ENCODE measurements at places on chromosomes 16 and 17.

GRCh38 chr17:76904116-76904515 is 35.9 kb downstream of the MGAT5B start:
- no peak for DNase-seq

DNA sequence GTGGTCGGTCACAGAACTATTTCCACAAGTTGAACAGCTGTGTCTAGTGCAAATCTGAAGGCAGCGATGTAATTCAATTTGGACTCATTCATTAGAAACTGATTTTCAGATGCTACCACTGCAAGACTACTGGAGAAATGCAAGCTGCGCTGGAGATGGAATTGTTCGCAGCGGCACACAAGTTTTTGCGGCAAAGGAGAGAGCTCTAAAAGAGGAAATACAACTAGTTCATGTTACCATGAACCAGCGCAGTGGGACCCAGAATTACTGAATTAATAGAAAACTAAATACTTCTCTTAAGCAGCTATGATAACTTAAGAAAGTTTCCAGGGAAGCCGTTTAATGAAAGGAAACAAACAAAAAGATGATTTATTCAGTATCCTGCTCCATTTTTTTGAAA is 1.9 kb downstream of the CREBBP start:
- no peak for DNase-seq

GRCh38 chr16:85570213-85570734 is 42.8 kb upstream of the GSE1 start:
- no peak for DNase-seq

DNA sequence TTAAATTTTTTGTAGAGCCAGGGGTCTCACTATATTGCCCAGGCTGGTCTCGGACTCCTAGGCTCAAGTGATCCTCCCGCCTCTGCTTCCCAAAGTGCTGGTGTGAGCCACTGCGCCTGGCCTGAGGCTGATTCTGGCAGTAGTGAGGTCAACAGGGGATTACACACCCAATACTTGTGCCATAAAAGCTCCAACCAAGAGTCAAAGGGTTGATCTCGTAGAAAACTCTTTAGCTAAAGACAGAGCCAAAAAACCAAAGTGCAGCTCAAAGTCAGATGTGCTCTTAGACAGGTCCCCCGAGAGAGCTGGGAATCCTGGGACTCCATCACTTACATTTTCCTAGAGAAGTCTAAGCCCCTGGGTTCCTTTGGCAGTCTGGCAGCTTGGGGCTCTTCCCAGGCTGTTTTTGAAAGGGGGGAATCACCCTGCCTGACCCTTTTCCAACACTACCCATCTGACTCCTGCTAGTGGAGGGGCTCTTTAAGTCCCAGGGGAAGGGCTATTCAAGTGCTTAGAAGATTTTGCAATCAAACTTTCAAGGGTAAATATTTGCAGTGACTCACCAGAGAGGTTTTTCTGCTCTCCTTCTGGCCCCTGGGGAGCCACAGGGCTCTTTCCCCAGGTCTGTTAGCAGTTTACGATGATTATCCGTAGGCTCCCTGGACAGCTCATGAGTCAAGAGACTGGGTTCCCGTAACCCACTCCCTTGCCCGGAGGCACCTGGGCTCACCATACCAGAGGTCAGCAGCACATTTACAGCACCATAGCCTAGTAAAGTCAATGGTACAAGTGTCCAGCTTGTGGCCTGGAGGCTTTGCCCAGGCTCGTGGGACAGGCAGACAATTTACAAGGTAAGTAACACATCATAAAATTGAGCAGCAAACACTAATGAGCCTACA is 408.7 kb downstream of the SLC39A11 start:
- DNase-seq: peak; percentile 86

- no peak for DNase-seq
Observed at GRCh38 chr17:8360260-8360659, 16.2 kb downstream of the KRABD2 start.

- no peak for DNase-seq
Observed at GRCh38 chr17:79163071-79163470, 88.4 kb downstream of the ENGASE start.

DNA sequence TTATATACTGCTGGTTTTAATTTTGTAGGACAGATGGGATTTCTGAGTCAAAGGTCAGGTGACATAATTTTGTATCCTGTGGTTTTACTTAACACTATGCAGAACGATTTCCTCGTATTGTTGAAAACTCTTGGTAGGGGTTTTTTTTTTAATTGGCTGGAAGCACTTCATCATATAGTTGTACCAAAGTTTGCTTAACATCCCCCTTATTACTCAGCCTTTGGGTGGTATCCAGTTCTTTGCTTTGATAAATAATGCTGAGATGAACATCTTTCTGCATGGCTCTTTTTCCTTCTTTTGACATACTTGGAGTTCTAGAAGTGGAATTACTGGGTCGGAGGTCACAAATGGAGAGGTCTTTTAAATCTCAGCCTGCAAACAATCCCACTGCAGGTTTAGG is 419.1 kb downstream of the MAF start:
- DNase-seq: no peak

DNA sequence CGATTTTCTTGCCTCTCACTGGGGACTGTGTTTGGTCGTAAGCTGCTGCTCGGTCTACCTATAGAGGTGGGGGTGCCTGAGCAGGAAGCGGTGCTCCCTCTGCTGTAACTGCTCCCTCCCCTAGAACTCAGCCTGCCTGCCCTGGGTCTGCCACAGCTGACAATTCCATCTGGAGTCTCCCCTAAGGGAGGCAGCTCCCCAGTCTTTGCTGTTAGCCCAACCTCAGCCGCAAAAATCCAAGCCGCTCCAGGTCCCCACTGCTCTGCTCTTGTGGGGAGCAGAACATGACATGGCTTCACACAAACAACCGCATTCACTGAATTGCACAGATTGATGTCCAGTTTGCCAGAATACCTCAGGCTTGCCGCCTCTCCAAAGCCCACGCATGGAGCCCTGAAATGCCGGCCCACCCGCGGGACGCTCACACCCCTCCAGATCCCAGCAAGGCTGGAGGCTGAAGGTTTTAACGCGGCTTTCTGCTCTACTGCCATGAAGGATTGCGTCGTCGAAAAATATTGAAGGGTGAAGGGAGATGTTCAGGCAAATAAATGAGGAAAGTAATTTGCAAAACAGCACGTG is 221.5 kb upstream of the FOXF1 start:
- no peak for DNase-seq

GRCh38 chr17:74527081-74527480 is 4.2 kb downstream of the CD300LB start:
- no peak for DNase-seq
